ENCODE measurements at places on chromosomes 13 and 19.

DNA sequence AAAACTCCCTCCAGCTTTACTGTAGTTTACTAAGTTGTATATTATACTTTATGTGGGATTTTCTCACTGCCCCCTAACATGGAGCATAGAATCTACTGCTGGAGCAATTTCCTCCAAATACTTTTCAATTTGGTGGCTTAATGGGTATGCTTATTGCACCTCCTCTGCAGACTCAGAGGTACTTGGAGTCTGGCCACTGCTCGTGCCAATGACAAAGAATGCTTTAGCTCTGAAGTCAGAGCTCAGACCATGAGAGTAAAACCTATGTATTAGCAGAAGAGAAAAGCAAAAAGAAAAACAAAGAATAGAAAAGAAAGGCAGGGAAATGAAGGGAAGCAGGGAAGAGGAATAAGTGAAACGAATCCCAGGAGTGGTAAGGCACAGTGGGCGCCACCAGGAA is 71.9 kb downstream of the SUCLA2 start:
- no peak for DNase-seq

DNA sequence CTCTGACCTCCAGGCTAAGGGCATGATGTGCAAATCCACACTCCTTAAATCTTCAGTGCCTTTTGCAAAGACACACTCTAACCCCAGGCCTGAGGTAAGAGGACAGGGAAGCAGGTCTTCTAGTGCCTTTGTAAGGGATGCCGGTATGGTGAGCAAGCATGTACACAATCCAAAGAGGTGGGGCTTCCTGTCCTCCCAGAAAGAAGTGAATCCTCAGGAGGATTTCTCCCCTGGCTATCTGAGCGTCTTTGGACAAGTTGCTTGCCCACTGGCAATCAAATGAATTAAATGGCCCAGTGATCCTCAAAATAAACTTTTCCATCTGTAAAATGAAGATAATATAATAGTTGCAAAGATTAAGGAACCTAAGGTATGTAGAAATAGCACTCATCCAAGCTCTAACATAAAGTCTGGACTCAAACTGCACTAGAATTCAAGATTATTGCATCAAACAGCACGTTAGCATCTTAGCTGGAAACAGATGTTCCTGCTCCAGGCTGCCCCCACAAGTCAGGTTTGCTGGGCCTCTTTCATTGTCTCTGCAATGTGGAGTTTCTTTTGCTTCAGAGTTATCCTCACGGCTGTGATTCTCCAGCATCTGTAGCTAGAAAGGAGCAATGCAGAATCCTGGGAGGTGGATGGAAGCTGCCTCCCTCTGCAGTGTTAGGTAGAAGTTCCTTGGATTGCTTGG is 249.6 kb downstream of the TSHZ3 start:
- DNase-seq = no peak

DNA sequence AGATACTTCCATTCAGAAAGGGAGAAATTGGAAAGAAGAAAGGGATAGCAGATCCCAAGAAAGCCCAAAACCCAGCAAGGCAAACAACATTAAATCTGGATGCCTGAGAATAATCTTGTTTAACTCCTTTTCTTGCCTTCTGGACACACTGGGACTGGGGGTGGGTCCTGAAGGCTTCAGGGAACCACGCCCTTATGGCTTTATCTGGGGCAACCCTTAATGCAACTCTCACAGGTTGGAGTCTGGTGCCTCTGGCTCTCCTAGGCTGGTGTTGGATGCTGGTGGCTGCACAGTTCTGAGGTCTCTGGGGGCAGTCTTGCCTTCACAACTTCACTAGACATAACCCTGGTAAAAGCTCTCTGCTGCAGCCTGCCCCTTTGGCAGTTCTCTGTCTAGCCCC is 27.9 kb downstream of the PAN3 start:
- no peak for DNase-seq

- DNase-seq = no peak
These were observed 11.1 kb downstream of the PDE4A start for GRCh38 chr19:10431254-10431942.

- DNase-seq = no peak
These were observed 24.5 kb downstream of the PPP5C start for GRCh38 chr19:46371371-46371901.

All from DMS 273 treated with DMSO at 0.1 percent for 48 hours (cell line).